ENCODE measurements at places on chromosomes 2 and 18.

DNA sequence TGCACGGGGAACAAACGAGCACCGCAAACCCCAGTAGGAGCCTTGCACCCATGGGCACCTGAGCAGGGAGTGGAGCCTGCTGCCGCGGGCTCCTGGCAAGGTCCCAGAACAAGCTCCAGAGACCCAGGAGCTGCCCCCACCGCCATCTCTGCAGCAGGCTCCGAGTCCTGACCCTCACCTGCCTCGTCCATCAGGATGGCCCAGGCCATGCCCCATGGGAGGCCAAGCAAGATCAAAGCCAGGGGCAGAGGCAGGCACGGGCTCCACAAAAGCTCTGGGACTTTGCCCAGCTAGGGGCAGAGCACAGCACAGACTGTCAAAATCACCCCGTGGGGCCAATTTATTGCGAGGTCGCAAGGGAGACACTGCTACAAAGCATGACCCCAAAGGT lies 43.6 kb downstream of the GPC1 start:
- no peak for DNase-seq

DNA sequence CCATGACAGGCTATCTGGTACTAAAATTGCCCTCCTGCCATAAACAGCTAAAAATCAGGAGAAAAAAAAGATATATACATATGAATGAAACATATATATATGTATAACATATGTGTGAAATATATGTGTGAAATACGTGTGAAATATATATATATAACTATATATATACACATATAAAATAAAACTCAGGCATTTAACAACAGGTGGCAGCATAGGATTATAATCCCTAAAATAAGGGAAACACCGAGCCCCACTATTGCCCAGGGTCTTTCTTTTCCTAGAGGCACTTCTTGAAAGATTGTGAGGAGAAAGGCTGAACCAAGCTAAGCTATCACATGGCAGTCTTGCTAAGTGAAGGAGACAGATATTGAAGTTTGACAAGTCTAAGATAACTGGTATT lies 65.9 kb upstream of the CYTIP start:
- no peak for DNase-seq

DNA sequence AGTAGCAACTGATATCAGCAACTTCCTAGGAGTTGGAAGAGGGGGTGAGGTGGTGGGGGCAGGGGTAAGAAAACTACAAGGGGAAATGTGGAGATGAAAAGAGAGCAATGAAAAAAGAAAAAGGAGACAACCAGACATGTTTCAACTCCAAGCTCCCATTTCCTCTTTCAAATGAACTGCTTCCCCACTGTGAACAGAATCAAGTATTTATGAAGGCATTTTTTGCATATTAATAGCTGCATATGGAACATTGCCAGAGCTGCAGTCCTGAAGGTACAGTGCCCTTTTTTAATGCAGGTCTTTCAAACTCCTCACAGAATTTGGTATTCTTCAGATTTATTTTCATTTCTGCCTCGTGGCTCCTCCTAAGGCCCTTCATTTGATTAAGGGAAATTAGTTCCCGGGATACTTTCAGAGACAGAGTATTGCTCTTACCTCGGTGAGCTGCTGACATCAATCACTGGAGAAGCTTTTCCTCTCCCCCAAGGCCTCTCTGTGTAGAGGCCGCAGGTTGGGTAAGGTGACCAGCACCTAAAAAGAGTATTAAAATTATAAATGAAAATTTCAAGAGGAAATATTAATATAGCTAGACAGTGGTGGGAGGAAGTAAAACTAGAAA lies 68.4 kb downstream of the KIAA2012 start:
- no peak for DNase-seq

GRCh38 chr2:39380525-39381150 lies 56.4 kb downstream of the MAP4K3 start:
- DNase-seq, result no peak

DNA sequence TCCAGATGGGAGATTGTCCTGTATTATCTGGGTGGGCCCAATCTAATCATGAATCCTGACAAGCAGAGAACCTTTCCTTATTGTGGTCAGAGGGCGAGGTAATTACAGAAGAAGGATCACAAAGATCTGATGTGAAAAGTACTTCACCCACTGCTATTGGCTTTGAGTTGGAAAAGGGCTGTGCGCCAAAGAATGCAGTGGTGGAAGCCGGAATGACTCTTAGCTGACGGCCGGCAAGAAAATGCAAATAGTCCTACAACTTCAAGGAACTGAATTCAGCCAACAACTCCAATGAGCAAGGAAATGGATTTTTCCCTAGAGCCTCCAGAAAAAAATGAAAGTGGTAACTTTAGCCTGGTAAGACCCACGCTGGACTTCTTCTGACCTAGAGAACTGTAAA lies 67.3 kb downstream of the CTNNA2 start:
- DNase-seq, result no peak

- DNase-seq, result no peak
Measured at GRCh38 chr2:59804732-59805131, 748.7 kb downstream of the BCL11A start.

DNA sequence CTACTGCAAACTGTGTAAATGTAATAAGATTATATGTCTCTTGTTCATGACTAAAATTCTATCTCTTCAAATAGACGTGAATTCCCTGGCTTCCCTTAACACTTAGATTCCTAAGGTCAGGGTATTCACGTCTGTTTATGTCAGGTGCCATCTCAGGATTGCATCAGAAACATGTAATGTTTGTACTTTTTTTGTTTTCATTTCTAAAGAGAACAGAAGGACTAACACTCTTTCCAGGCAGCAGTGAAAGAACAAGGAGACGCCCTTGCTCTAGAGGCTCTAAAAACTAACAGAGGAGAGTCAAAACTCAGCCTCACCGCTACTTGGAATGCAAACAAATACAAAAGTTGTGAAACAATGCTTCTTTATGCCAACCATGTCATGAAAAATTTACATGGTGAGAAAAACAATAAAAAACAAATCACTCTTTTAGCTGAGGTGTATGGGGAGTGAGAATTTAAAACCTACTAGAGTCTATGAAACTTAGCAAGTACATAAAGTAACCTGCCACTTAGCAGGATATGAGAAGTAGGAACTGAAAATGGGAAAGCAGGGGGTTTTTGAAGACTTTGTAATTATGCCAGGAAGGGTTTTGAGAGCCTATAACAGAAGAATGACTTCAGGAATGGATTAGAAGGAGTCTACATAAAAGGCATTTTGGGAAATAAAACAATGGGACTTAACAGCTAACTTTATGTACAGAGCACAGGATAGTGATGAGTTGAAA lies 522.7 kb downstream of the THSD7B start:
- DNase-seq, result no peak

GRCh38 chr2:239400596-239401066 lies at the start of gene HDAC4:
TSS of gene HDAC4 (minus strand) at chr2:239401020. CDS start at chr2:239352699, 48,321 bp downstream.
- DNase-seq, result no peak

DNA sequence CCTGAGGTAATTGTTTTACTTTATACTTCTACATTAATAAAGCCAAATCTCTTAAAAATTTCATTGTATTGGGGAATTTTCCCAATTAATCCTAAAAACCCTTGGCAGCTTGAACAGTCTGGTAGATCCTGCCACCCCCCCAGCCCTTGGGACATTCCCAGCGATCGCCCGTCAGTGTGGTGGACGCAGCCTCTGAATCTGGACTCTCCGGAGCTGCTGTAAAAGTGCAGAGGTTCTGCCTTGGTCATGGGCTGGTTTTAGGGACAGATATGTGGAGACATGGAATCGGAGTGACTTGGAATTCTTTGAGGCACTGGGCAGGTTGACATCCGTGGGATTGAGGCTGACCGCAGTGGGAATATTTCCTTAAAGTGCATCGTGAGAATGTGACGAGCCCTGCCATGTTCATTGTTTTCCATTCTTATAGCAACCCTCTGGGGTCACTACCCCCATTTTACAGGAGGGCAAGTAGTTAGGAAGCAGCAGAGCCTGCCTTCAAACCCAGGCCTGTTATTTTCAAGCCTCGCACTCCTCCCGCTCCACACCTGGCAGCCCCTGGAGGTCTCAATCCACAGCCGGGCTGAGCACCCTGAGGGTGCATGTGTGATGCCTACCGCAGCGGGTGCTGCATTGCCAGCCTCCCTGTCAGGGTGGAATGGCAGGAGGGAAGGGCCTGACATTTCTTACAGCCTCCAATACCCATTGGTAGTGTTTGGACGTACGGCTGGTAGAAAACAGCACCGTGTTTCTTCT lies 6.5 kb downstream of the EMILIN2 start:
- no peak for DNase-seq

DNA sequence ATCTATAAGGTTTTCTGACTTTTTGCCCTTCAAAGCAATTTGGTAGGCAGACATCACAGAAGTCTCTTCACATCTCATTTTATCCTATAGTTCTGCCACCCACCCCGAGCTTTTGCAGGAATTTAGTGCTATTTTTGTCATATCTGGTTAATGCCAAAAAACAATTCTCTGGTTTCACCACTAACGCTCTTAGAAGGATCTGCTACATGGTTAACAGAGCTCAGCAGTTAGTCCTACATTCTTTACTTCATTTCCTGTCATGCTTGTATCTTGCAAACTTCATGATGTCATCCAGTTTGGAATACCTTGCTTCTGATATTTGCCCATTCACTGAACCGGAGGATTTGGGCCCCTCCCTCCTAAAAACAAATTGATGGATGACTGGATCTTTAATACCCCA lies 116.8 kb upstream of the SERPINE2 start:
- DNase-seq, result no peak

GRCh38 chr18:26562568-26562967 lies 14.2 kb upstream of the KCTD1 start:
- DNase-seq, result no peak

DNA sequence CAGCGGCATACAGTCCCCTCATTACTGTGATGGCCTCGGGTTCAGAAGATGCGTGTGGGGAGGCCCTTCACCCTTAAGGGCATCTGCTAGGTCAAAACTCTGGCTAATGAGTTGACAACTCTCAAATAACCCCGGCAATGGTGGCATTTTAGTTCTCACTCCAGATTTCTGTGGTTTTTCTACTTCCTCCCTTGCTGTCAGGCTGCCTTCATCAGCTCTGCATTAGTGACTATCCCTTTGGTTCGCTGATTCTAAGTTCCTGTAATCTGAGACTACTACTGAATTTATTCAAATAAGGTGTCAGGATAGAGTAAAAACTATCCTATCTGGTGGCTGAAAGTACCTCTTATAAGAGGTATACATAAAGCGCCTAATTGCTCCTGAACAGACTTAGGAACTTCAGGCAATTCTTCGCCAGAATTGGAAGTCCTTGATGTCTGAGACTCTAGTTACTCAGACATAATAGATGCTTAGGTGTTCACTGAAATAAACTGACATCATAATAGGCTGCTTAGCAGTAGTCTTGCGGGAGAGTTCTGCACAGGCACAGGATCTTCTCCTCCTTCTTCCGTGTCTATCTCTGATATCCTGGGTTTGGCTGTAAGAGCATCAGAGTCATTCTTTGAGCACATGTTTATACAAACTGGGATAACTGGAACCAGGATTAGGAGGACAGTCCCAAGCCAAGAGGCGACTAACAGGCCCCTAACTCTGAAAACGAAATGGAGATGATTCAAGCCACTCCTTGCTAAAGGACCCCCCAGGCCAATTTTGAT lies 194.5 kb downstream of the DNER start:
- DNase-seq, result no peak

- DNase-seq, result no peak
Measured at GRCh38 chr2:201820383-201821007, 14.2 kb downstream of the CDK15 start.

DNA sequence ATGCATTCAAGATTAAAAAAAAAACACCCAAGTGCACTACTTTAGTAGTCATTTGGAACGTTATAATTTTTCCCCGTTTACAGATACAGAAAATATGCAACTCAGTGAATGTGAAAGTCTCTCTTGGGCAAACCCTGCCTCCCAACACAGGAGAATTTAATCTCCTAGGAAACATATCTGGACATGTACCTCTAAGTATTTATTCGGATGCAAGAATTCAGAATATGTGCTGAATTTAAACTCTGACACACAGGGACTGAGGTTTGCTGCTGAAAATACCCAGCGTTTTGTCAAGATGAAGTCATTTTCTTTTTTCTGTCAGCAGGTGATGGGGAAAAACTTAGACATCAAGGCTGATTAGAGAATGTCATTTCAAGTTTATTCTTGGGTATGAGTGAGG lies 105.4 kb downstream of the ACKR3 start:
- DNase-seq, result no peak

- no peak for DNase-seq
Measured at GRCh38 chr2:151161821-151162551, 99.7 kb downstream of the RBM43 start.

DNA sequence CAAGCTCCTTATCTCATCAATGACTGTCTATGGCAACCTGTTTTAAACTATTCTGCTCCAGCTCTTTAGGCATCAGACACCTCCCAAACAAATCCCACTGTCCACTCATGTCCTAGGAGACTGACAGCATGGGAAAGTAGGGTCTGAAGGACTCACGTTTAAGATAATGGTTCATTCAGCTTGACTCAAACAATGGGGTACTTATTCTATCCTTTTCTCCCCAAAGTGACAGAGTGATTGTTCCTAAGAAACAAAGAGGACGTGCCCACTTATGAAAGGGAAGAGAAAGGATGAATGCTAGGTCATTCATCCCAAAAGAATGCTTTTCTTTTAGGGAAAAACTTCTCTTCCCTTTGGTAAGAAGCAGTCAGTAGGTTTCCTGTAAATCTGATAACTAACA lies 41.9 kb downstream of the ALK start:
- DNase-seq, result no peak

GRCh38 chr2:170305711-170306110 lies 127.8 kb downstream of the MYO3B start:
- DNase-seq, result no peak

DNA sequence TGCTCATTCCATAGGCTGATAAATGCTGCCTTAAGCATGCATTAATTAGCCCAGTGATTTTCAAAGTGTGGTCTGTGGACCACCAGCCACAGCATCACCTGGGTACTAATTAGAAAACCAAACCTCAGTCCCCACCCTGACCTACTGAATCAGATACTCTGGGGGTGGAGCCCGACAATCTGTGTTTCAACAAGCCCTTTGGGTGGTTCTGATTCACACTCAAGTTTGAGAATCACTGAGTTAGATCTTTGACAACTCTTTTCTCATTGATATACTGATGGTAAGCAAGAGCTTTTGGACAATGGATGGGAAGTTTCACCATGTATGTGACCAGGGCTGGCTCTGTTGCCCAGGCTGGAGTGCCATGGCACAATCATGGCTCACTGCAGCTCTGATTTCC lies 95.9 kb downstream of the ZCCHC2 start:
- DNase-seq, result no peak

- DNase-seq, result no peak
Measured at GRCh38 chr2:217919781-217920351, 82.9 kb downstream of the TNS1 start.

DNA sequence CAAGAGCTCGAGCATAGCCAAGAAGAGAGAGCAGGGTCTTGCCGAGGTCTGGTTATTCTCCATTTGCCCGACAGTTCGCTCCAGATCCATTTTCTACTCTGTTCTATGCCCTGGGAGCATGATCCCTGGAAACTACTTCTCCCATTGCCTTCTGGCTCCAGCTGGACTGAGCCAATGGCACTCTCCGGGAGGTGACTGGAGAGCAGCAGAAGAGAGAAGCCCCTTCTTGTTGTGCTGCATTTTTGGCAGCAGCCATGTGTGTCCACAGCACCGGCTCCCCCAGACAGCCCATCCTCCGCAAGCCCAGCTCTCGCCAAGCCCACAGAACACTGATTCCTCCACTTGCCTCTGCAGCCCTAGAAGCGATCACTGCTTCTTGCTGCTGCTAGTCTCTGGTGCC lies 345.5 kb downstream of the TNS1 start:
- DNase-seq, result no peak
